Colonic mucosa (tissue), 4 donors: ENCODE measurements at places on chromosomes 13 and 19. TPM values are rescaled to one million over a fixed set of nuclear protein-coding genes. Genes with fewer than 3 reads are reported as not detected.

DNA sequence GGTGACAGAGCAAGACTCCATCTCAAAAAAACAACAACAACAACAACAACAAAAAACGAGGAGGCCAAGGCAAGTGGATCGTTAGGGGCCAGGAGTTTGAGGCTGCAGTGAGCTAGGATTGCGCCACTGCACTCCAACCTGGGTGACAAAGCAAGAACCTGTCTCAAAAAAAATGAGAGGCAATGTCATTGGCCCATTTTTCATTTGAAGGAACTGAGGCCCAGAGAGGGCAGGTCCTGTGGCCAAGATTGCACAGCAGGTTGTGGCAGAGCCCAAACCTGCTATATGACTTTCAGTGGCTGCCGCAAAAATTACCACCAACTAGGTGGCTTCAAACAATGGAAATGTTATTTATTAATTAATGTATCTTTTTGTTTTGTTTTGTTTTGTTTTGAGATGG is 5.5 kb downstream of the PIK3R2 start:
- H3K4me3 ChIP-seq, result no peak overlapping the region
- H3K36me3 ChIP-seq, result no peaks in the 10 kb centered on the region
- H3K27me3 ChIP-seq, result no peaks in the 10 kb centered on the region
- H3K4me1 ChIP-seq, result peaks cover 35% of the 10 kb centered on the region

DNA sequence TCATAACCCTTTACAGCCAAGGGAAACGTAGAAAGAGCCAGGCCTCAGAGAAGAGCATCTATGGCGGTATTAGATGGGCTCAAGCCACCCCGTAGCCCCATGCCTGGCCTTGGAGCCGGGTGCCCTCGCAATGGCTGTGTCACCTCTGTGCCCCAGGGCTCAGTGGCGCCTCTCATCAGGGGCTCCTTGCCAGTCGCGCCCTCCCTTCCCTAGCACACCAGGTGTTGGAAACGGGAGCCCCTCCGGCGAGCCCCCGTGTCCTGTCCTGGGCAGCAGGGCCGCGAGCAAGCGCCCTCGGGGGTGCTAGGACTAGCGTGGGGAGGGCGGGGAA is 453 bp downstream of the ZNF256 start:
- H3K36me3 ChIP-seq, result peaks cover 2% of the 10 kb centered on the region
- peak overlapping the region; percentile 89 for H3K4me3 ChIP-seq
- no peaks in the 10 kb centered on the region for H3K27me3 ChIP-seq
- no peaks in the 10 kb centered on the region for H3K4me1 ChIP-seq
- no peak for DNase-seq

DNA sequence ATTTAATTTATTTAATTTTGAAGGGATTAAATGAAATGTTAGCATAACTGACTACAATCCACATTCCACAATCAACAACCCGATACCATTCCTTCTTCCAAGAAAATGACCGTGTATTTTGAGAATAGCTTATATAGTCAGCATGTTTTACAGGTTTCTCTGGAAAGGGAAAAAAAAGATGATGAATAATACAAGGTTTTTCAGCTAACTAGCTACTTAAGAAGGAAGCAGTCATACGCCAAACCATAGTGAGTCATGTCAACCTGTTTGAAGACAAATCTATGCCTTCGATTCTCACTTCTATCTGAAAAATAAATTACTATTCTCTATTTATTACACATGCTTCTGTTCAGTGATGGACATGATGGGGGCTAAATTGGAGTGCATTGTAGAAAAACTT is 258.6 kb downstream of the EFNB2 start:
- no peaks in the 10 kb centered on the region for H3K27me3 ChIP-seq
- H3K4me1 ChIP-seq, result no peaks in the 10 kb centered on the region
- H3K4me3 ChIP-seq, result no peak overlapping the region
- DNase-seq, result no peak

DNA sequence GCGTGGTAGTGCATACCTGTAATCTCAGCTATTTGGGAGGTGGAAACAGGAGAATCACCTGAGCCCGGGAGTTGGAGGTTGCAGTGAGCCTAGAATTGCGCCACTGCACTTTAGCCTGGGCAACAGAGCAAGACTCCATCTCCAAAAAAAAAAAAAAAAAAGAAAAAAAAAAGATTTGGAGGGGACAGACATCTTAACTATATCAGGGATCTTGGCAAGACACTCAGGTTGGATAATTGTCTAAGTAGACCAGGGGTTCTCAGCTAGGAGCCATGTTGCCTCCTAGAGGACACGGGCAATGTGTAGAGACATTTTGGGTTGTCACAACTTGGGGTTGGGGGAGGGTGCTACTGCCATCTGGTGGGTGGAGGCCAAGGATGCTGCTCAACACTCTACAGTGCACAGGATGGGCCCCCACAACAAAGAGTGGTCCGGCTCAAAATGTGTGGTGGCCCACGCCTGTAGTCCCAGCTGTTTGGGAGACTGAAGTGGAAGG is 1.9 kb upstream of the ZNF580 start:
- no peak overlapping the region for H3K27ac ChIP-seq
- H3K27me3 ChIP-seq, result no peaks in the 10 kb centered on the region
- no peak for DNase-seq
- H3K4me3 ChIP-seq, result no peak overlapping the region
- H3K36me3 ChIP-seq, result no peaks in the 10 kb centered on the region

GRCh38 chr19:6233827-6234511 is 45.8 kb downstream of the MLLT1 start:
- no peak for DNase-seq
- H3K27ac ChIP-seq, result no peak overlapping the region

CD22 gene
- total RNA-seq, result 3.0 TPM

KLK4 gene
- total RNA-seq, result 2.0 TPM
